Stimulated activated CD8-positive, alpha-beta memory T cell treated with anti-CD3 and anti-CD28 coated beads, Interleukin-7, amount 100 ng/mL, for 24 hours (primary cell): ENCODE measurements at places on chromosomes 5 and 9.

DNA sequence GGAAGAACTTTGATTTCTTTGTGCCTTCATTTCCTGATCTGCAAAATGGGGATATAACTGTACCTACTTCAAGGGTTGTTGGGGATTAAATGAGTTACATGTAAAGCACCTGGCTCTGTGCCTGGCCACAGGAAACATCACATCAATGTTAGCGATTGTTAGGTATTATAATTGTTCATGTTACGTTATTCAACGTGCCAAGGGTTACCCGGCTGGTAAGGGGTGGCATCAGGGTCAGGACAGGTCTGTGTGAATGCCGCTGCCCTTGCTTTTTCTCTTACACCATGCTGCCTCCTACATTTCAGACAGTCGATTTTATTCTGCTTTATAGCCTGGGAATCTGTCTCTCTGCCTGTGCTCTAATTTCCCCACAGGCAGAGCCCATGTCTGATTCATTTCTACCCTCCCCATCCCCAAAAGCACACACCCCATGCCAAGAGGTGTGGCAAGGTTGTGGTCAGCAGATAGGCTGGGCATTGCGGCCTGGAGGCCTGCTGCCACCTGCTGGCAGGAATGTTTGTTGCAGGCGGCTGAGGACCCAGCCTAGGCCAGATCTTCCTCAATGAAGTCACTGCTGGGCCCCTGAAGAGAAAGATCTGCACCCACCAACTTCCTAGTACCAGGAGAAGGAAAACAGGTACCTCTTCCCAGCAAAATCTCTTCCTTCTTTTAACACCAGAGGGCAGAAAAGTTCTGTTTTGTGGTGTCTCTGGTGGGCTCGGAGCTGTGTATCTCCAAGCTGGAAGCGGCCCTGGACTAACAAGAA lies 5.3 kb downstream of the ANKS6 start:
- DNase-seq: peak; percentile 38

DNA sequence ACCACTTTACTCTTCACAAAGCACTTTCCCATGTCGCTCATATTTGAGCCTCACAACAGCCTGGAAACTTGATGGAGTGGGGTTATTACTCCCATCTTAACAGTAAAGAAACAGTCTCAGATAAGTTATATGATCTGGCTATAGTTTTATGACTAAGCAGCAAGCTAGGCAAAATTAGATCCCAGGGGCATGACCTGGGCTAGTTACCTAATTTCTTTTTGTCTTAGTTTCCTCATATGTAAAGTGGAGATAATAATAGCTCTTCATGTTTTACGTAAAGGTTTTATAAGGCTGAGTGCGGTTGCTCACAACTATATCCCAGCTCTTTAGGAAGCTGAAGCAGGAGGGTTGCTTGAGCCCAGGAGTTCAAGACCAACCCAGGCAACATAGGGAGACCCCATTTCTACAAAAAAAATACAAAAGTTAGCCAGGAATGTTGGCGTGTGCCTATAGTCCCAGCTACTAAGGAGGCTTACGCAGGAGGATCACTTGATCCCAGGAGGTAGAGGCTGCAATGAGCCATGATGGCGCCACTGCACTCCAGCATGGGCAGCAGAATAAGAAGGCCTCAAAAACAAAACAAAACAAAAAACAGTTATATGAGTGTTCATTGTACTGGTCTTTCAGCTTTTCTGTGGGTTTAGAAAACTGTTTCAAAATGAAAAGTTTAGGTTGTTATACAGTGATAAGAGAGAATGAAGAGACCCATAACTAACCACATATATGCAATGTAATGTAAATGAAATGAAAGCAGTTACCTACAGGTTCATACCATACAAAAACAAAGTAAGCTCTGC lies 6.5 kb upstream of the PLIN2 start:
- no peak for DNase-seq

- no peak for DNase-seq
Observed at GRCh38 chr9:13480693-13481092, 201.2 kb upstream of the MPDZ start.

GRCh38 chr9:137660144-137660543 lies 41.3 kb downstream of the EHMT1 start:
- DNase-seq: no peak

DNA sequence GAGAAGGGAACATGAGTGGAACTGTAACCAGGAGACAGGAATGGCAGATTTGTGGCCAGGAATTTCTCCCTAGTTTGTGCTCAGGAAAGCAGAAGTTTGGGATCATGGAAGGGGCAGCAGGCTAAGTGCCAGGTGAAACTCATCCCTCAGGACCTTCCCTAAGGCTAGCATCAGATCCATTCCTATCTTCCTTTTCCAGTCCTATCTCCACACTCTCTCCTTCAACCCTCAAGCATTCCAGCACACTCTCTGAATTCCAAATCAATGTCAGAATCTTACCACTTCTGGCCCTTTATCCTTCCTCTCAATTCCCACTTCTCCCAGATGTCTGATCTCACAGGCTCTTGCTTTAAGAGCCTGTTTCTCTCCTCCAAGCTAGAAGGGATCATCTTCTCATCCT lies 53.2 kb upstream of the GRIA1 start:
- DNase-seq: no peak

GRCh38 chr5:1209896-1210776 lies 8.7 kb downstream of the SLC6A19 start:
- DNase-seq: no peak

DNA sequence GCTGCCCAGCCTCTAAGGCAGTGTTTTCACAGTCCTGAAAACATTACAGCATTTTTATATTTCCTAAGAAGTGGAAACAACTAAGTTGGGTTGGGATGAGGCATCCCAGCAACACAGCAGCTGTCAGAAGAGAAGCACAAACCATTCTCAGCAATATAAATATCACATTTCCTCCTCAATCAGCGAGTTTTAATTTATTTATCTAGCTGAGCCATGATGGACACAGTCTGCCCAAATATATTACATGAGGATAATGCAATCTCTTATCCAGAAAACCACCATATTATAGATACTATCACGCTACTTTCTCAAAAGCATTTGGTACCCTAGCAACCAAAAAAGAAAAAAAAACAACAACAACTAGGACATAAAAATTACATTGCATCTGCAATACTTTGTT lies 158.5 kb downstream of the FSTL4 start:
- DNase-seq: no peak

- DNase-seq: no peak
Observed at GRCh38 chr5:75034137-75034739, 18.1 kb downstream of the GCNT4 start.

DNA sequence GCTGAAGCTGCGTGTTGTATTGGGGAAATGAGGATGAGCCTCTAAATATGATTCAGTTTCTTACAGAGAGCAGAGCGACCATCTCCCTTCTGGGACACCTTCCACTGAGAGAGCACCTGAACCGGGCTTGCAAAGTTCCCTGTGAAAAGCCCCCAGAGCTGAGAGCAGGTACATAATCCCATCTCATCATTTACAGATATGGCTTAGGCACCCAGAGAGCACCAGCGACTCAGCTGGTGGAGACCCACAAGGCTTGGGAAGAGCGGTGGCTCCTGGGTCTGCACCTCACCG lies 324.3 kb upstream of the IRX4 start:
- DNase-seq: no peak

- no peak for DNase-seq
Observed at GRCh38 chr5:124110942-124111341, 599.0 kb downstream of the CSNK1G3 start.

GRCh38 chr9:104987743-104988142 lies 59.8 kb upstream of the ABCA1 start:
- no peak for DNase-seq

- no peak for DNase-seq
Observed at GRCh38 chr9:123049589-123050222, 16.2 kb downstream of the GPR21 start.
